Endodermal cell (in vitro differentiated cells): ENCODE measurements at places on chromosomes 1 and 21. TPM values are rescaled to one million over a fixed set of nuclear protein-coding genes. Genes with fewer than 3 reads are reported as not detected.

DNA sequence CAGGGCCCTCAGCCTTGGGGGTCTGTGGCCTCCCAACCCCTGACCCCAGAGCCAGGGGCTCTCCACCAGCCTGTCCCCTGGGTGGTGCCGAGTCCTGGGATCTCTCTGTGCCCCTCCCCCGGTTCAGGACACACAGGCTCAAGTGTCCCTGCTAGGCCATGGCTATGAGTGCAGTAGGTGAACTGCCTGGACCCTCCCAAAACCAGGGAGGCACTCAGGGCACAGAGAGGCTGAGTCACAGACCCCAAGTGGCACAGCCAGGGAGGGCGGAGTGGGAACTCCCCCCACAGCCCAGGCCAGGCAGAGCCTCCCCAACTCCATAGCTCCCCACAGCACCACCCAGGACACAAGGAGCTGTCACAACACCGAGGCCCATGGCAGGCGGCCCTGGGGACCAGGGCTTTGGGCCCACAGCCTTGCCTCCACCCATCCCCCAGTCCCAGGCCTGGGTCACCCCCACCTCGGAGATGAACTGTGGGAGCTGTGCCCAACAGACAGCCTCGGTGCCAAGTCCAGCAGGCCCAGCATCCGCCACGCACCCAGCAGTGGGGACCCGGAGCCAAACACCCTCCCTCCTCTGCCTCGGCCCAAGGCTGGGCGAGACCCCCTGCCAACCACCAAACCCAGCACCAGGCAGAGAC is 3.2 kb downstream of the DVL1 start:
- peaks cover 5% of the 10 kb centered on the region for H3K4me1 ChIP-seq
- peaks cover 6% of the 10 kb centered on the region for H3K36me3 ChIP-seq
- no peaks in the 10 kb centered on the region for H3K27me3 ChIP-seq
- H3K27ac ChIP-seq, result no peak overlapping the region
- no peak overlapping the region for H3K4me3 ChIP-seq

DNA sequence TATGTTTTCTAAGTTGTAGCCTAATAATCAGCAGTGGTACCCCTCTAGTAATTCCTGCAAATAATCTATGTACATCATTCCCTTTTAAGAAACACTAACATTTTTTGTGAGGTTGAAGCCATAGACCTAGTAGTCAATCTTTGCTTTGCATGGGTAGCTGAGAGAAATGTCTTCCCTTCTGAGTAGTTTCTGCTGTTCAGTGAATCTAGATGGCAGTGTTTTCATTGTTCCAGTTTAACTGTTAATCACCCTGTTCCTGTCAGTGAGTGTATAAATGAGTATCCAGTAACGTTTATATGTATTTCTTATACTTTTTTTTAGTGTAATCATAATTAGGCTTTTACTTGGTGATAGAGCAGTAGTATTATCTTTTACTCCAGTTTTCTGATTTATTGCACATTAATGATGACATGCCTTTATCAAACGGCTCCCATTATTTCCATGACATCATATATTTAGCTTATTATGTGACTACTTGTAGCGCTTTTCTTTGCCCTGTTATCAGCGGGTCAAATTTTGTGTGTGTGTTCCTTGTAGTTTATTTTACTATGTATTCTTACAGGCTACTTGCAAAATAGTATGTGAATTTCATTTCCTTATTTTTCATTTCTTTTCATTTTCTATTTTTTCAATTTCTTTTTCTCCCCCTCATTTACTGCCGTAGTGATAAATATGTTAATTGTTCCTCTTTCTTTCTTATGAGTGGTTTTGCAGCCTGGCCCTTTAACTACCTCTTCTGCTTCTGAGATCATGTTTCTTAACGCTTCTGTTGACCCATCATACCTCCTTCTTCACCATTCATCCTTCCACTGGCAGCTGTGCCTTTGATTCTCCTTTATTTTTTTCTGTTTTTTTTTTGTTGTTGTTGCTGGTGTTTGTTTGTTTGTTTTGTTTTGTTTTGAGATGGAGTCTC is 18.8 kb downstream of the CEP350 start:
- H3K4me1 ChIP-seq, result no peaks in the 10 kb centered on the region
- no peak for DNase-seq
- no peak overlapping the region for H3K27ac ChIP-seq

- H3K36me3 ChIP-seq, result peaks cover 9% of the 10 kb centered on the region
- no peak overlapping the region for H3K4me3 ChIP-seq
- DNase-seq, result no peak
- no peaks in the 10 kb centered on the region for H3K4me1 ChIP-seq
- H3K27me3 ChIP-seq, result no peaks in the 10 kb centered on the region
Observed at GRCh38 chr21:36881228-36881627, 85.2 kb downstream of the HLCS start.

DNA sequence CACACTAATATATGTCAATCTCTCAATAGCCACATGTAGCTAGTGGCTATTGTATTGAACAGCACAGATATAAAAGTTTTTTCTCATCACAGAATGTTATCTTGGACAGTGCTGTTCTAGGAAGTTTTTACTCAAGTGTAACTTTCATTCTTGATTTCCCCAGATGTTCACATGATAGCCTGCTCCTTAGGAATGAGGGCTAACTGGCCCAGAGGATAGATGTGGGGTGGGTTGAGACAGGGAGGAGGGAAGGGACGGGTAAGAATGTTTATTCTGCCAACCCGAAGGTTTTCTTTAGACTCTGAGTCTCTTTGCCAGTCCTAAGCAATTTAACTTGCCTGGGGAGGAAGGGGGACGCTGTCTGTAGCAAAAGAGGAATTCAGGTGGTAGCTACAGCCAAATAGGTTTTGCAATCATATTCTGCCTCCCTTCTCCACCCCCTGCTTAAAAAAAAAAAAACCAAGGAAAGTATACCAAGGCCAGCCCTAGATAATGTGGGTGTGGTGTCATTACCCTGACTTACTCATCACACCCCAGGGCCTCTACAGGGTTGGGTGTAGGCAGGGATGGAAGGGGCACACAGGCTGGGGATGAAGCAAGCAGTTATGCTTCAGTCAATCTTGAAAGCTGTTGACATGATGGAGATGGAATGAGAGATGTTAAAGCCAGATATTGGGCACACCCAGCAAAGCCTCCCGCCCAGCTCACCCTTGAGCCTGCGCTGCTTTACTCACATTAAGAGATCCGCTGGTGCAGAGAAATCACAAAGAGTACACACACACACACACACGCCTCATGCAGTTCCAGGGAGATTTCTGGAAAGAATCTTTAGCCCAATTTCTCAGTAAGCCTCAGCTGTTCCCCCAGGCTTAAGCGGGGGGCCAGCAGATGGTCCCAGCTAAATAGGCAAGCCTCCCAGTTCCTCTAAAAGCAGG is 59.9 kb downstream of the PLXNA2 start:
- H3K4me3 ChIP-seq, result no peak overlapping the region
- H3K27ac ChIP-seq, result no peak overlapping the region
- H3K4me1 ChIP-seq, result peaks cover 24% of the 10 kb centered on the region
- no peaks in the 10 kb centered on the region for H3K27me3 ChIP-seq
- H3K36me3 ChIP-seq, result peaks cover 85% of the 10 kb centered on the region

GRCh38 chr1:3097861-3098260 is 28.9 kb downstream of the PRDM16 start:
- H3K27ac ChIP-seq, result no peak overlapping the region
- H3K36me3 ChIP-seq, result no peaks in the 10 kb centered on the region
- no peak for DNase-seq
- H3K27me3 ChIP-seq, result no peaks in the 10 kb centered on the region
- no peak overlapping the region for H3K4me3 ChIP-seq

DNA sequence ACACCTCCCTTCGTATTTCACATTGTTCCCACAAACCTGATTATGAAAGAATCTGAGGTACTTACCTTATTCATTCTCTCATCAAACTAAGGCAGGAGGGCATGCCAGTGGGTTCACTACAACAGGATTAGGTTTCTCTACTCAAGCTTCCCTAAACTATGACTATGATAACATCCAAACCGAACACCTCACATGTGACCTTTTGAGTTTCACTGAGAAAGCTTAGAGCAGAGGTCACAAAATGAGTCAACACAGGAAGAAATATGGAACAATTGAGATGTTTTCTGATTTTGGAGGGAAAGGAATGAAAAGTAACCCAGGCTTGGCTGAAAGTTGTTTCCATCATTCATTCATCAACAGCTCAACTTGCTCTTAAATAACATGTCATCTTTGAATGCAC is 24.1 kb downstream of the UBR4 start:
- no peak overlapping the region for H3K27ac ChIP-seq
- H3K36me3 ChIP-seq, result peaks cover 95% of the 10 kb centered on the region
- H3K27me3 ChIP-seq, result no peaks in the 10 kb centered on the region
- no peak for DNase-seq
- no peak overlapping the region for H3K4me3 ChIP-seq

The C1orf216 gene
- 3.4 to 14.3 TPM (median 13.0 TPM) in 3 replicates for total RNA-seq

The BGLAP gene
- 3.4 to 4.8 TPM (median 4.6 TPM) in 3 replicates for total RNA-seq

GRCh38 chr21:31554511-31555022 is 104.9 kb upstream of the SOD1 start:
- peaks cover 35% of the 10 kb centered on the region for H3K4me1 ChIP-seq
- H3K4me3 ChIP-seq, result peak overlapping the region; percentile 80
- DNase-seq, result peak; percentile 78

The PTPRC gene
- total RNA-seq, result 0.11 and 0.34 TPM in 2 replicates

The DCST1 gene
- total RNA-seq, result not detected in 2 replicates

DNA sequence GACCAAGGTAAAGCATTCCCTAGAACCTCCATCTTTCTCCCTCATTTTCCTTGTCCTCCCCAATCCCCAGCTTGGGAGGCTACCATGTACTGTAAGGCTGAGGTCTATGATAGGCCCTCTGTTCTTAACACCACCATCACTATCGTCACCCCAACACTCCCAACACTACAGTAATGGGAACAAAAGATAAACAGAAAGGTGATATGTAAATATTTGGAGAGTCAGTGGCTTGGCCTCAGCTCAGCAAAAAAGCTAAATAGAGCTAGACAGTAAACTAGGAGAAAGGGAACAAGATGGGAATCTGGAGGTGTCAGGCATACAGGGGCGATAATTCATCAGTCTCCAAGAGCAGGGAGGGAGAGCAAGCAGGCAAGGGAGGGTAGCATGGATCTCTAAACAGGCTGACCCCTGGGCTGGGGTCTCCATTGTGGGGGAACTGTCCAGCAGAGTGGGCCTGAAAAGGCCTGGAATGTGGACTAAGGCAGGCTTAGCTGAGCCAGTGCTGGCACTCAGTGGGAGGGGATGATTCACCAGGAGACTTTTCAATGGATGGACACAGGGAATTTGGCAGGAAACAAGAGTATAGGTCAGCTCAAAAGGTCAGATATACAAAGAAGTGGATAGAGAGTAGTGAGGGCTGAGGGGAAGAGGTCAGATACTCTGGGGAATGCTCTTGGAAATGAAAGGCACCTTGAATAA is 6.7 kb downstream of the WNT2B start:
- no peaks in the 10 kb centered on the region for H3K4me1 ChIP-seq
- no peak overlapping the region for H3K4me3 ChIP-seq
- DNase-seq, result peak; percentile 87
- peaks cover 15% of the 10 kb centered on the region for H3K27me3 ChIP-seq
- no peak overlapping the region for H3K27ac ChIP-seq

- no peaks in the 10 kb centered on the region for H3K4me1 ChIP-seq
- H3K4me3 ChIP-seq, result no peak overlapping the region
- no peak for DNase-seq
- no peaks in the 10 kb centered on the region for H3K36me3 ChIP-seq
Observed at GRCh38 chr1:221923929-221924598, 182.2 kb upstream of the DUSP10 start.

DNA sequence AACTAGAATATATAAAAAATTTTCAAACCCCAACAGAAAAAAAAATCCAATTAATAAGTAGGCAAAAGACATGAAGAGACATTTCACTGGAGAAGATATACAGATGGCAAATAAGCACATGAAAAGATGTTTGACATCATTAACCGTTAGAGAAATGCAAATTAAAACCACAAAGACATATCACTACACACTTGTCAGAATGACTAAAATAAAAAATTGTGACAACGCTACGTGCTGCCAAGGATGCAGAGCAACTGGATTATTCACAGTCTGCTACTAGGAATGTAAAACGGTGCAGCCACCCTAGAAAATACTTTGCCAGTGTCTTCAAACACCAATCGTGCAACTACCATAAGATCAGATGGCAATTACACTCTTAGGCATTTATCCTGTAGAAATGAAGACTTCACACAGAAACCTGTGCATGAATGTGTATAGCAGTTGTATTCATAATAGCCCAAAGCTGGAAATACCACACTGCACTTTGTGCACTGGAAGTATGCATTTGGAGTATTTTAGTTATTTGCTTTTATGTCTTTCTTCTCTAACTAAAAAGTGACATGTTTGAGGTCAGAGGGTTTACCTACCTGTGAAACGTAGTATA is 75.3 kb upstream of the PALMD start:
- DNase-seq, result no peak
- no peaks in the 10 kb centered on the region for H3K27me3 ChIP-seq
- H3K4me3 ChIP-seq, result no peak overlapping the region
- H3K4me1 ChIP-seq, result no peaks in the 10 kb centered on the region

The PRDM15 gene
- total RNA-seq, result 6.4 to 9.6 TPM (median 8.8 TPM) in 3 replicates
